Activated effector memory CD4-positive, alpha-beta T cell treated with Interleukin-2 at 50 U/mL for 16 hours (primary cell): ENCODE measurements at places on chromosomes 4 and X.

DNA sequence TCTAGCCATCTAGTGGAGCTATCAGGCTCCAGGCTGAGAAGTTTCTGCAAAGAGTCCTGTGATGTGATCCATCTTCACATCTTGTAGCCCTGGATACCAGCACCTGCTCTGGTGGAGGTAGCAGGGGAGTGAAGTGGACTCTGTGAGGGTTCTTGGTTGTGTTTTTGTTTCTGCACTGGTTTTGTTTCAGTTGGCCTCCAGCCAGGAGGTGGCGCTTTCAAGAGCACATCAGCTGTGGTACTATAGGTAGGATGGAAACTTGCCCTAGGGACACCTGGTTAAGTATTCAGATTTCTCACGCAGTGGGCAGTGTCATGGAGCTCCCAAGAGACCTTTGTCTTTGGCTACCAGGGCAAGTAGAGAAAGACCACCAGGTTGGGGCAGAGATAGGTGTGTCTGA lies 257.5 kb upstream of the SLC7A11 start:
- DNase-seq = no peak

- no peak for DNase-seq
These were observed 4.5 kb upstream of the PDGFC start for GRCh38 chr4:156976147-156976546.

DNA sequence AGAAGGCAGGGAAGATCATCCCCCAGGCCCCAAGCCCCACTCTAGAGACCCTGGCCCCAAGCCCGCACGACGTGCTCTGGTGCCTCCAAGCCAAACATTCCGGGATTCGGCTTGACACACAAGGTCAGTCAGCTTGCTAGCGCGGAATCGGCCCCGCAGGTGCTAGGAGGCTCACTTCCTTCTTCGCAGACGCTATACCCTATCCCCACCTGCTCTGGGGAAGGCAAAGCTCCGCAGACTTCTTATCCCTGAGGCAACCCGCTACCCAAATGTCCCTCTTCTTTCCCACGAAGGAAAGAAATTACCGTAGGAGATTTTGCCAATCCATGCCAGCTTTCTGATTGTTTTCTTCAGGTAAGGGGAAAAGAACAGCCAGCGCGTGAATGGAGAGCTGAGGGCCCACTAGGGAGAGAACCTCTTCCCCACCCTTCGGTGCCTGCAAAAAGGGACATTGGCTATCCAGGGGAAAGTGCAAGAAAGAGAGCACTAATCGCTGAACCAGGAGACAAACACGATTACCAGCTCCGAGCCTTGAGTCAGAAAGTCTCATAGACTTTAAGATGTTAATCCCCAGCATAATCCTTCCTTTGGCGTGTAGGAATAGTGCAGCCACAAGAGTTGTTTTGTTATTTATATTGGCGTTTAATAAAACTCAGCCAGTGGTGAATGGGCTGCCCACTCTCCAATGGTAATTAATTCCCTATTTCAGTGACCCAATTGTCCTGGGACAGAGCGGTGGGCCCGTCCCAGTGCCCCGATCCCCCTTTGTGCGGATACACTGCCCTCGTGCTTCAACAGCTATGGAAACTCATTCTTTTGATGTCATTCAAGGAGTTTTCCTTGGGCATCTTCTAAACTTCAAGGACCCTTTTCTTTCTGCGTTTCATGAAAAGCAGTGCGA lies 5.4 kb upstream of the NEUROG2 start:
- no peak for DNase-seq

DNA sequence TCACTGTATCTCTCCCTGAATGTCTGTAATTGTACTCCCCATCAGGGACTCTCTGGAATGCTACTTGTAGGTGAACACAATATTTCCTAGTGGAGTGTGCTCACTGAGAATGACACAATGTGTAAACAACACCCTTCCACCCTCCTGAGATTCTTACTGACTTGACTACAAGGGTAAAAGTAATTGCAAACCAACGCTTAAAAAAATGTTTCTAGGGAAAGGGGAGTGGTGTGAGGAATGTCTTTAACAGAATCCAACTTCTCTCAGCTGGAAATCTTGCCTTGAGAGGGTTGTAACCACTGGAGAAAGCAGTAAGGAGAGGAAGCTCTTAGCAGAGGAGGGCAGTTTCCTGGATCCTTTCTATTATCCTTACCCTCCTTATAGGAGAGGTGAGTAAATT lies 5.1 kb upstream of the RAPGEF2 start:
- DNase-seq = no peak

GRCh38 chrX:116657071-116657470 lies 194.3 kb upstream of the CT83 start:
- DNase-seq = no peak

DNA sequence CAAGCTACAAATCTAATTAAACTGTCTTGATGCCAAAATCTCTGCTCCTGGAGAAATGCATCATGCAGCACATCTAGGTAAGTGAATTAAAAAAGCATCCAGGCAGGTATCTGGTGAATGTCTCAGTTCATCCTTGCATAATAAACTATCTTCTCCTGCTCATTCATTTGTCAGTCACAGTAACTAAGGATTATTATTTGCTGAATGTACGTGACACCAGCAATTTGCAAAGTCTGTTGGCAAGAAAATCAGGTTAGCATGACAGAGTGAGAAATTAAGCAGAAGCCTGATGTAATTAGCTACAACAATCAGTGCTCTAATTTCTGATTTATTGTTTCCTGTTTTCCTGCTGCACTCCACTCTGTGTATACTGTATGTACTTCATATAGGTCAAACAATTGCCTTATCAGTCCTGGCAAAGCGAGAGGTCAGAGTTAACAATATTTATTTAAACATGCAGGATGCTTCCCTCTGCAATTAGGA lies 213.6 kb downstream of the FBXO8 start:
- DNase-seq = no peak

DNA sequence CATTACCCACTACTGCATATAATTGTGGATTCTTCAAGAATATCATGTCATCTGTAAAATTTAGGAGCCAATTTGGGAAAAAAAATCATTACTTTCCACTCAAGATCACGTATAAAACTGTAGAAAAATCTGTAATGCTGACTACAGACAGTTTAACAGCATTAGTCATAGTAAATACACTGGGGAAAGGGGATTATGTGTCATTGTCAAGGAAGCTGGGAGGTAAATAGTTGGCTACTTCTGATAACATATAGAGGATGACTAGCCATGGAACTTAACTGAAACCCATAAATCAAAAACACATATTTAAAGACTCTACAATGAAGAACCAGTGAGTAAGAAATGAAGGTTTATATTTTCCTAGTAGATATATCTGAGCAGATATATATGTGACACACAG lies 1666.4 kb upstream of the IGFBP7 start:
- DNase-seq = no peak

- DNase-seq = no peak
These were observed 2137.1 kb upstream of the TENM3 start for GRCh38 chr4:180106122-180106521.

GRCh38 chrX:54029529-54030143 lies 14.6 kb downstream of the PHF8 start:
- no peak for DNase-seq

DNA sequence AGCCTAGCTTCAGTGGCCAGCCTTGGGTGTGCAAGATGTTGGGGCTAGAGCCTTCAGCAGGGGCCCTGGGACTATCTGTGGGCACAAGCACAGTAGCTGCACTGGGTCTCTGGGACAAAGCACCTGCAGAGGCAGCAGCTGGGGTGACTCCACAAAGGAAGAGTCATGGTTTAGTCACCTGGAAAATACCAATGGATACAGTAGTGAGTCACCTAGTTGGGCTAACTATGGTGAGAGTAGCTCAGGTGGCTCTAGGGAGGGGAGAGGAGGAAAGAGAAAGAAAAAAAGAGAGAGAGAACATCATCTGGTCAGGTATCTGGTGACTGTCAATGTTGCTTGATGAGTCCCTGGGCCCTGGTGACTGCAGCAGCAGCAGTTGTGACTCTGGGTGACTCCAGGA lies 72.9 kb upstream of the SPIN4 start:
- DNase-seq = no peak

GRCh38 chrX:33589316-33589715 lies 378.0 kb upstream of the DMD start:
- DNase-seq = no peak

DNA sequence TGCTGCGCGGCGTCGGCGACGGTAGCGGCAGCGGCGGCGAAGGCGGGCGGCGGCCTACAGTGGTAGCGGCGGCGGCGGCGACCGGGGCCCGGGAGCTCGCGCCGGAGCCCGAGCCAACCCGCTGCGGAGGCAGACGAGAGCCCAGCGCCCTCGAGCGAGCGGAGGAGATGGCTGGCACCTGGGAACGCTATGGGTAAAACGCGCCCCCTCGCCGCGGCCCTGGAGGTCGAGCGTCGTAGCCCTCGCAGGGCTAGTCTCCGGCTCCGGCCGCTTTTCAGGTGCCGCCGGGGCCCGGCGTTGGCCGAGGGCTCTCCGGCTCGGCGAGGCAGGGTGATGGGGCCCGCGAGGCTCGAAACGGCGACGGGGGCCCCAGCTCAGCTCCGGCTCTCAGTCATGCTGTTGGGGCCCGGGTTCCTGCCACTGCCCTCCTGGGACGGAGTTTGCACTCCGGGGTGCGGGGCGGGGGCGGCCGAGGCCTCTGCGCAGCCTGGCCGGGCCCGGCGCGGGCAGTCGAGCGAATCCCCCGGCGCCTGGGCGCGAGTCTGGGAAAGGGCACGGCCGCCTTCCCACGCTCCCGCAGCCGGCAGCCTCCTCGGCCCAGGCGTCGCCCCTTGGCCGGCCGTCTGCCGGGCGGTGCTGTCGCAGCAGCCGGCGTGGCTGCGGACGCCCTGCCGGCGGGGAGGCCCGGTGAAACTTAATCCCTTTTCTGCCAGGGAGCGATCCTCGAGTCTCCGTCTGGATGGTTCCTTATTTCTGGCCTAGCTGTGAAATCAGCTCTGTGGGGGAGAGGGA lies 768 bp downstream of the MID2 start:
- peak; percentile 5 for DNase-seq

GRCh38 chr4:154416190-154416547 lies 75.4 kb downstream of the DCHS2 start:
- DNase-seq = no peak

GRCh38 chrX:101190736-101191135 lies 28.9 kb upstream of the DRP2 start:
- DNase-seq = no peak

DNA sequence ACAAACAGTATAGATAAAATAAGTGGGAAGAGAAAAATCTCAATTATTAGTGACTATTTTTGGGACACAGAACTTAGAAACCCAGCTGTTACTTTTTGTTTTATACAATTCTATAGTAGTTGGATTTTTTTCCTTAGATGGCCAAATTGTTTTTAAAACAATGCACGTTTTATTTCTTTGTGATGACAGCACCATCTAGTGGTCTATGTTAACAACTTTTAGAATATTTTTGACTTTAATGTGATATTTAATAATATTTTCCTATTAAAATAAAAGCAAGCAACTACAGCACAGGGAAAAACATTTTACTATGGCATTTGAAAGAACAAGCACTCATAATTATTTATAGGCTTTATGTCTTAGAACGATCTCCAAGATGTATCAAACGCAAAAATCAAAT lies 5.6 kb upstream of the SMIM31 start:
- no peak for DNase-seq

GRCh38 chrX:48278958-48279357 lies 23.8 kb downstream of the SSX1 start:
- DNase-seq = no peak
